NCI-H1930 (cell line): ENCODE measurements at places on chromosomes 5 and 9.

DNA sequence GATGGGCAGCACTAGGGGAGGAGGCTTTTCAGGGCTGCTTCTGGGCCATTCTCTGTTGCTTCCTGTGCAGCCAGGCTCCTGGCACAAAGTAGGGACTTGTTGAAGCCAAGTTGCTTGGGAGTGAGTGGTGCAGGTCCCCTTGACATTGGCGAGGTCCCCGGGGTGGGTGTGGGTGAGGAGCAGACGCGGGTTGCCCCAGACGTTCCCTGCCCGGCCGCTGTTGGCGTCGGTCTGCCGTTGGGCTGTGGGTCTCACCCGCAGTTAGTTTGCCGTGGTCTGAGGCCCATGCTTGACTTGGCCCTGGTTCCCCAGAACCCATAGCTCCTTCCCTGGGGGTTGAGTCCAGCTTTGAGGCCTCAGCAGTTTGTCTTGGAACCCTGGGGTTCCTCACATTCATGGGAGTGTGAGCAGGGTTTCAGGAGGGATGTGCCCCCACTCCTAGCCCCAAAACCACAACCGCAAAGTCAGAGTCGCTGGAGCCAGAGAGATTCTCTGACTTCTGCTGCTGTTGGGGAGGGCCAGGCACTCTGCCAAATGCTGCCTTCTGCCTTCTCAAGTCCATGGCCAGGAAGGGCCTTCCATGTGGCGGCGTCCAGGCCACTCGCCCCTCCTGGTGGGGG is 77.5 kb downstream of the RXRA start:
- no peak for DNase-seq

DNA sequence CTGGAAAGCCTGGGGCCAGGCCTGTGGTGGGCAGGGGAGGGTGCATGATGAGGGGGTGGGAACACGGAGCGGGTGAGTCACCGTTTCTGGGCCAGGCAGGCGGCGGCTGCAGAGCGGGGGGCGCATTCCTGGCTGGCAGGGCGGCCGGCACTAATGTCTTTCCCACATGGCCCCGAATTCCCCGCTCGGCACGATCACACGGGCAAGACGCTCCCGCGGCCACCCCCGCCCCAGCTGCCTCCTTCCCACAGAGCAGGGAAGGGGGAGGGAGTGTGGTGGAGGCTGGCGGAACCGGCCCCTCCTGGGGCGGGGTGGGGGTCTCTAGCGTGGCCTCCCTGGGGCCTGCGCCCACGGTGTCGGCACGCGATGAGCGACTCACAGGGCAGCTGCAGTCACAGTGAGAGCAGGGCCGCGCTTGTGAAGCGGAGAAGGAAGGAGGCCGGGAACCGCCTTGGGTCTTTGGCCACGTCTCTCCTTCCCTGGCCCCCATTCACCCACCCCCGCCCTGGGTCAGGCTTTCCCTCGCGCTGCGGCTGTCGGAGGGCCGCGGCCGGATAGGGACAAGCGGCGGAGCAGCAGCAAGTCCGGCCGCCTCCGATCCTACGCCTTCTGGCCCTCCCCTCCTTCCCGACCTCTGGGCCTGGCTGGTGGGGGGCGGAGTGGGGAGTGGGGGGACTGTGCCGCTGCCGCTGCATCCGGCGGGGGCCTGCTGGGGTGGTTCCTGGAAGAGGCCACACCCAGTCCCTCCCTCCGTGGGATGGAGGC is 48.9 kb downstream of the CXXC5 start:
- DNase-seq, result no peak

DNA sequence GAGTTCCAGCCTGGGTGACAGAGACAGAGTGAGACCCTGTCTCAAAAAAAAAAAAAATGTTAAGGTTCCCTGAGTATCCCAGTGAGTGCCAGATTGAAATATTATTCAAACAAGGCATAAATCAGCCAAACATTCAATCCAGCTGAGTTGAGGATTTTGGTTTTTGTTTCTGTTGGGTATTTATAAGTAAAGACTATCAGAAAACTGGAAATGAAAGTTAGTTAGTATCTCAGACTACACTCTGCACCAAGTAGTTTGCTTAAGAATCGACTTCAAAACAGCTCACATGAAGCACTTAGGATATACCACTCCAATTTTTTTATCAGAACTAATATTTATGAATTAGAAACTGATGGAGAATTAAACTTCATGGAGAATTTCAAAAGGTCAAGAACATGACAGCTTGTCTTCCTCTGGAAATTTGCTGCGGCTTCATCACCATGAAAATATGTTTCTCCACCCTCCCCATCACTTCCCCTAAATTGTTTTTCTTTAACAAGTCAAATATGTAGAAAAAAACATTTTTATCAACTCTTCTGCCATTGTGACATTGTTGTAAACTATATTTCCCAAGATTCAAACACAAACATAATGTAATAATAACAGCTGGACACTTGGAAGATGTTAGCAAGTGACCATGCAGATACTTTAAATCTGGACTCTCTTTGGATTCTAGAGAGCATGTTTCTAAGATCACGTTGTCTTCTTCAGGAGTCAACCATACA is 110.0 kb upstream of the PTGER4 start:
- no peak for DNase-seq

DNA sequence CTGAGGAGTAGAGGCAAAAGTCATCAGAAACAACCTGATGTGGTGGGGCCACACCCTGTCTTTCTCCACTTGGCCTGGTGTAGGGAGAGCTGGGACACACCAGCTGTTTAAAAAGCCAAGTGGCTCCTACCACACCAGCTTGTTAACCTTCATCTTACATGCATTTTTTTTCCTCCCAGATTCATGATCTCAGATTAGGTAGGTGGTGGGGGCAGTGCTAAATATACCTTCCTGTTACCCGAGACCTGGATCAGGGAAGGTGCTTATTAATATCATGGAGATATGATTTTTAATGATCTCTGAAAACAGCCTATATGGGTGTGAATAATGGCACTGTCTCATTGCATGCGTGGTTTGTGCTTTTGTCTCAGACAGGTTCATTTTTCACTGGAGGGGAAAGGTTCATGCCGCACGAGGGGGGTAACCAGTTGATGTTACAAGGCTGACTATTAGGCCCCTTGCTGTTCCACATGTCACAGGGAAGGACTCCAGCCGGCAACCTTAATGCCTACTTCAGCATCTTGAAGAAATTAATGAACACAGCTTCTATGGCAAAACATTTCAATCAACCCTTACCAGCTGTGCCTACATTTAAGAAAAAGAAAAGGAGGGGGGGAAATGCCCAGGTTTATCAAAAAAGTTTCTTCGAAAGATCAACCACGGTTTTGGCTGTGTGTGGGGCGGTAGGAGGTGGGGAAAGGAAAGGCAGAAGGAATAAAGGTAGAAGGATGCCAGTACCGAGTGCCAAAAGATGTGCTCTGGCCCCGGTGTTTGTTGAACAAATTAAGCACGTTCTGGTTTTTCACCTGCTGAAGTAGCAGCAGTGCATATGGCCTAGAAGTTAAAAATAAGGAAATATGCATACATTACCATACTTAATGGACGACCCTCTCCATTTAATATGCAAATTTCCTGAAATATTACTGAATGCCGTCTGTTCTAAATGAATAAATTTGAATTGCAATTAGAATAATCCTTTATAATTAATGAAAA is 185.4 kb downstream of the EBF1 start:
- DNase-seq, result no peak

DNA sequence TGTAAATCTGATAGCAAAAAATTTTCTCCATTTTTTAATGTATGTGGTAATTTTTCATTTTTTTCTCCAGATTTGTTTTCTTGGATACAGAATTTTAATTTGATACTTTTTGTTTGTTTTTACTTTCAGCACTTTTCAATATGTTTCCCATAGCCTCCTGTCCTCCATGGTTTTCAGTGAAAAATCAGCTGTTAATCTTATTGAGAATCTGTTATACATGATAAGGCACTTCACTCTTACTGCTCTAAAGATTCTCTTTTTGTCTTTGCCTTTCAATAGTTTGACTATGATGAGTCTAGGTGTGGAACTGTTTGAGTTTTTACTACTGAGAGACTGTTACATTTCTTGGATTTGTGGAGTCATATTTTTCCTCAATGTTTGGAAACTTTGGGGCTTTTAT is 455.7 kb upstream of the NUDT12 start:
- no peak for DNase-seq

DNA sequence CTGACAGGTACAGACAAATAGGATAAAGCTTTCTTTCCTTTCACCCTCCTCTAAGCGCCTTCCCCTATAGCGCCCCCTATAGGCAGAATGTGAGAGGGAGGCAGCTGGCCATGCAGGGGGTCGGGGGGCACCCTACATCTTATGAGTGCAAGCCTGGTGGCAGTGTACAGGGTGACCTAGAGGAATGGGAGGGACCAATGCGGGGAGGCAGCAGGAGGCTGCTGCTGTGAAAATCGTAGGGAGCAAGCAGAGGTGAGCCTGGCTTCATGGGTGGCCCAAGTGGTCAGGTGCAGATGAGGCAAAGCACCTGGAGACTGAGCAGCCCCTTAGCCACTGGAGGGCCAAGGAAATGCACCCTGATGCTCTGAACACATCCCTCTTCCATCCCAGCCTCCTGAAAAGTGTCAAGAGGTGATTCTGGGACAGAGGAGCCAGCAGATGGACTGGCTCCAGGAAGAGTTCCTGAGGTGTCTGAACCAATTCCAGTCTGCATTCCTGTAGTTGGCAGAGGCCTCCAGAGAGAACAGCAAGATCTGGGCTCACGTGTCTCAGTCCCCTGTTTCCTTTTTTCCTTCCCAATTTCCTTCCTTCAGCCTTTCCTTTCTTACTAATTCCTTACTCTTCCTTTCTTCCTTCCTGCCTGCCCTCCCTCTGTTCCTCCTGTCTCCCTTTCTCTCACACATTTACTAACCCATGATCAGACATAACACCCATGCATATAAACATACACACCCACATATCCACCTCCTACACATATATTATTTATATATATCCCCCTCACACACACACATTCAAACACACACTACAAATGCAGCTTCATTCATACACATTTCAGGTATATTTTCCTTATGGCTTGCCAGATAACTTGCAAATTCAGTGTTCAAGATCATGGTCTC is 32.8 kb upstream of the GALNT10 start:
- DNase-seq, result no peak
